ENCODE measurements at places on chromosomes 2 and 18.

DNA sequence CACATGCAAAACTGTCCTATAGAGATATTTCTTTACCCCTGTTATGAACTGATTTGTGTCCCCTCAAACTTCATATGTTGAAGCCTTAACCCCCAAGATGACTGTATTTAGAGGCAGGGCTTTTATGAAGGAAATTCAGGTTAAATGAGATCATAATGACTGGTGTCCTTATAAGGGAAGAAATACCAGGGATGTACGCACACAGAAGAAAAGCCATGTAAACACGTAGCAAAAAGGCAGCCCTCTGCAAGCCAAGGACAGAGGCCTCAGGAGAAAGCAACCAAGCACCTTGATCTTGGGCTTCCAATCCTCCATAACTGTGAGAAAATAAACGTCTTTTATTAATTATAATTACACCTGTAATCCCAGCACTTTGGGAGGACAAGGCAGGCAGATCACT is 101.3 kb upstream of the NDUFV2 start:
- no peak for DNase-seq

DNA sequence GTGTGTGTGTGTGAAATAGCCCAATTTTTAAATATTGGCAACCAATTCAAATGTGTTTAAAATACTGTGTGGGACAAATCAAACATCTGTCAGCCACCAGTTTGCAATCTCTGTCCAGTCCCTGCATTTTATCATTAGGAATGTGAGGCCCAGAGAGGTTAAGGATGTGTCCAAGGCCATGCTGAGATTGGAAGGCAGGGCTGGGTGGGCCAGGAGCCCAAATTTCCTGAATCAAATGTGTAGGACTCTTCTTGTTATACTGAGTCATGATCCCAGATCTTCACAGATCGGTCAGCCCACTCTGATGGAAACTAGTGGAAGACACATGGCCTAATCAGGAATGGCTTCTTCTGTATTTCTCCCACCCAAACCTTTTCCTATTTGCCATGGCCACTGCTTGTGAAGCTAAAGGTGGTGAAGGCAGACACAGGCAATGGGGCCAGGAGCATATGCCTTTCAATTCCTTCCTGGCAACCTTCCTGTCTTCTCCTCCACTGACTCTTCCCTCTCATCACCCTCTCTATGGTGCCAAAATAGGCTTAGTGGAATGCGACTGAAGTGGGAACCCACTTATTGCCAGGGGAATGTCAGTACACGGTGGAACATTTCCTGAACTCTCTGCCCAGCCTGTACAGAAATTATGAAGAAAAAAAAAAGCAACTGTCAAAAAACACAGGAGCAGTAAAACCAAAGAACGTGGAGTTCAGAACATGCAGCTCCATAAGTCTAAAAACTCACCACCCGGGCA is 35.5 kb downstream of the ZEB2 start:
- DNase-seq: no peak

- no peak for DNase-seq
These were observed 134.0 kb upstream of the SERTAD2 start for GRCh38 chr2:64787698-64788097.

DNA sequence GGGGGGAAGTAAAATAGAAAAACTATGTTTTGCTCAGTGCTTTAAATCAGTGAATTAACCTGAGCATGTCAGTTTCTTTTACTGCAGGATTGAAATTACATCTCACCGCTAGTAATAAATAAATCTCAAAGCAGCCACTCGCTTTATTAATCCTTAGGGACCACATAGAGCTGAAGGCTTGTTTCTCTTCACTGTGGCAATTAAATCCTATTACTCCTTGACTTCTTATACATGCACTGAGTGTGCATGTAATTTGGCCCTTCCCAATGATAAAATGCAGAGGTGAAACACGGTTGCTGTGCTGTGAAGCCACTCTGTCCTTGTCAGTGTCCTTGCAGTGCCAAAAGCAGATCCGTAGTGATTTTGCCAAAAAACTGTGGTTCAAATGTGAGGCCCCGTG is 77.1 kb upstream of the RBM44 start:
- DNase-seq: no peak

- DNase-seq: no peak
These were observed 749.8 kb upstream of the NRXN1 start for GRCh38 chr2:51781691-51782090.

GRCh38 chr2:234100686-234101085 is 50.2 kb downstream of the SPP2 start:
- no peak for DNase-seq

DNA sequence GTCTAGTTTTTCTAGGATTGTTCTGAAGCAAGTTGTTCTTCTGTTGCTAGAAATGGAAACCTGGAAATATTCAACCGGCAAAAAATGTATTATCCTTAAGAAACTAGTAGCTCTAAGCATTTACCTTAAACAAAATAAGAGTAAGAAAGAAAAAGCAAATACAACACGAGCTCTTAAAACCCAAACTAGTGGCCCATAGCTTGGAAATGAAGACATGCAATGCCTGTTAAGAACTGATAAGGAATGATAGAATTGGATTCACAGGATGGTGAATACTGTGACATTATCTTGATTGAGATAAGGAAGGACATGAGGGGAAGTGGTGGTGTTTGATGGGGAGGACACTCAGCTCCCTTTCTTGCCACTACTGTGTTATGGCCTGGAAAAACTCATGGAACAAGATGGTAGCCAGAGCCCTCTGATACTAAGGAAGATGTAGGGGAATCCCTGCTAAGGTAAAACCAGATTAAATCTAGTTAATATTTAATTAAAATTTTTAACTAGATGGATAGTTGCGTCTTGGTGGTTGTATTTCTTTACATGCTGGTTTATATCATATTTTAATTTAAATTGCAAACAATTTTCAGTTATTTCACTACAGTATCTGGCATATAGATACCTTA is 193.8 kb downstream of the LPIN1 start:
- no peak for DNase-seq

DNA sequence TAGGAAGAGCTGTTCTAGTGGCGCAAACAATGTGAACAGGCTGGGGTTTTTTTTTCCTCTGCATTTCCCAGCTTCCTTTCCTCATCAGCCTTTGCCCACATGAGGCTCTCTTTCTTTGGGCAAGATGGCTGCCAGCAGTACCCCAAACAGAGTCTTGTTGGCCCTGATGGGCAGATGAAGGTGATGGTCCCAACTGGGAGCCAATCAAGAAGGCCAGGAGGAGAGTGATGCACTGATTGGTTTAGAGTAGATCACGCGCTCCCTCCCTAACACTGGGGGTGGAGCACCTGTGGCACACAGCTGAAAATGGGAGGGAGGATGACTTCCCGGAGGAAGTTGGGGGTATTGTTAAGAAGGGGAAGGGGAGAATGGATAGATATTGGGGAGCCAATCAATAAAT is 96.3 kb upstream of the FZD7 start:
- no peak for DNase-seq

GRCh38 chr2:107469437-107469995 is 357.2 kb upstream of the RGPD4 start:
- DNase-seq: no peak

DNA sequence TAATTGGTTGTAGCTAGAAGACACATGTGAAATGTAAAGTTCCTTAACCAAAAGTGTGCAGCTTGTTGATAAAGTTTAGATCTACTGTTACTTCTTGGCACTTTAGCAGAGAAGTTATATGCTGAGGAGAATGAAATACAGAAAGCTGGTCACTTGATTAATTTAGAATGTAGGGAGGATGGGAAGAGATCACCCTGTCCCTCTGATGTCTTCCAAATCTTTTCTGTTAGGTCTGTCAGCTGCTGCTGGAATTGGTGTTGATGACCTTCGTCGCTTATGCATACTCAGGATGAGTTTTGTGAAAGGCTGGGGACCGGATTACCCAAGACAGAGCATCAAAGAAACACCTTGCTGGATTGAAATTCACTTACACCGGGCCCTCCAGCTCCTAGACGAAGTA is 48.0 kb downstream of the SMAD4 start:
- DNase-seq: no peak

GRCh38 chr2:234451852-234452625 is 44.8 kb downstream of the ARL4C start:
- DNase-seq: no peak

Data from activated T-cell treated with anti-CD3 and anti-CD28 coated beads for 48 hours (primary cell).